NCI-H2029 (cell line): ENCODE measurements at places on chromosomes 2 and 18.

- DNase-seq = no peak
These were observed 69.6 kb upstream of the RTN4 start for GRCh38 chr2:55119711-55120487.

GRCh38 chr18:49481317-49481716, 5.7 kb downstream of the C18orf32 start:
- DNase-seq = no peak

DNA sequence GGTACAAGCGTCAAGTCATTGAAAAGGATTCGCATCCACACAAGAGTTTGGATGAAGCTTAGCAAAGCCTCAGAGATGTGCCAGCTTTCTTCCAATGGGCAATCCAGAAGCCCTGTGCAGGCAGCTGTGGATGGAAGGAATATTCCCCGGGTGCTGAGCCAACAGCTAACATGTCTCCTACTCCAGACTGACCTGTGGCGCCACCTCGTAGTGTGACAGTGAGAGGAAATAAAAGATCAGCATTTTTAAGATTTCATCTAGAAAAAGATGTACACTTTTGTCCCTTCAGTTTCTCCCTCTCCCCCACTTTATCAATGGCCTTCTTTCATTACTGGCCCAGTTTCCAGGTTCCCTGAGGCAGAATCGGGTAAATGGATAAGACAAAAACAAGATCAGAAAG, 48.9 kb upstream of the SPATS2L start:
- no peak for DNase-seq

- no peak for DNase-seq
These were observed 21.2 kb upstream of the ME2 start for GRCh38 chr18:50857694-50858093.

DNA sequence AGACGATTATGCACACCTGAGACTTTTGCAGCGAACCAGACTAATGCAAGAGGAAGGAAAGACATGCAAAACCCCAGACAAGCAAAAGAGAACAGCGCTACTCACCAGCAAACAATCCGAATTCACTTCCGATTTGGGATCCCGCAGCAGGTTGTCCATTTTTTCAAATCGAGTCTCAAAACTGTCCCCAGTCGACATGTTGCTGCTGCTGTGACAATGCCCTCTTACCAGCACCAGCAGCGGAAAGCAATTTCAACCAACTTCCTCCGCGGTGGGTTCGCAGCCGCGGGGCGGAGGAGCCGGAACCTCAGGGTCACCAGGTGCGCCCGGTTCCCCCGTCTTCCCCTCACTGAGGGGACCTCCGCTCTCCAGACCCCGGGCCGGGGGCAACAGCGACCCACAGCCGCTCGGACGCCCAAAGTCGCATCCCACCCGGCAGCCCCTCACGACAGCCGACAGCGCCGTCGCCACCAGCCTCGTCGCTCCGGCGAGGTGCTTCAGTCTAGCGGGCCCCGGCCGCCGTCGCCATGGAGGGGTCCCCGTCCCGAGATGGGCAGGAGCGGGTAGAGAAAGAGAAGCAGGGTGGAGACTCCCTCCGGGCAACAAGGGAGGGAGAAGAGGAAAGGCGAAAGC, 784 bp downstream of the ROCK1 start:
- DNase-seq = no peak

- DNase-seq = no peak
These were observed 120.3 kb downstream of the TGFA start for GRCh38 chr2:70433315-70433714.

- DNase-seq = no peak
These were observed 268.8 kb downstream of the TWIST2 start for GRCh38 chr2:239116456-239117246.

DNA sequence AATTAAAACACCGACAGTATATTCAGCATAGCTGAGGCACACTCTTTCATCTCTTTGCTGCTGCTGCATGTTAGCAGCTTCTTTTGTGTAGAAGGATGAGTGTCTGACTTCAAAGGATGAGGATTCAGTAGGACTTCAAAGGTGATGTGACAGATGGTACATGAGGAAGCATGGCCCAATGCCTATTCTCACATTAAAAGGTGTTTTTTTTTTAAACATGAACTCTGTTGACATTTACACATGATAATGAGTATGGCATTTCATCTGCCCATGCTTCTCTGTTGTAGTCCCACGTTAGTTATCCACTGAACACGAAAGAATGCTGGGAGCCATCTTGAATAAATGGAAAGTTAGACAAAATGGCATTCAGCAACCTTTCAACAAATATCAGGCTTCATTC, 1950.8 kb upstream of the PIK3C3 start:
- no peak for DNase-seq

- DNase-seq = no peak
These were observed 2.5 kb downstream of the RTN4 start for GRCh38 chr2:55047677-55048299.

DNA sequence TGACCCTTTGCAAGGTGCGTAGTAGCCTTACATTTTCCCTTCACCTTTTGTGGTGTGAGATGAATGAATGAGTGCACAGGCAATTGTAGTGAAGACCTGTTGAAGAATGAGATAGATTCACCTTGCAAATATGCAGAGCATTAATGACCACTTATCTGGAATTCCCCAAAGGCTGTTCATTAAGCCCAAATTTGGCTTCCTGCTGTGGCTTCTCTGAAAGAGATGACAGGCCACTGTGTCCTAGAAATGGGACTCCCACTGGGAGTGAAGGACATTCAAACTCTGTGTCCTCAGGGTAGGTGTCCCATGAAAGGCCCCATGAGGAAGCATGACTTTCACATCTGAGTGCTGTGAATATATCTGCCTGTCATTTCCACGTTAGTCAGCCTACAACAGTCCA, 1821.8 kb upstream of the PIK3C3 start:
- no peak for DNase-seq

DNA sequence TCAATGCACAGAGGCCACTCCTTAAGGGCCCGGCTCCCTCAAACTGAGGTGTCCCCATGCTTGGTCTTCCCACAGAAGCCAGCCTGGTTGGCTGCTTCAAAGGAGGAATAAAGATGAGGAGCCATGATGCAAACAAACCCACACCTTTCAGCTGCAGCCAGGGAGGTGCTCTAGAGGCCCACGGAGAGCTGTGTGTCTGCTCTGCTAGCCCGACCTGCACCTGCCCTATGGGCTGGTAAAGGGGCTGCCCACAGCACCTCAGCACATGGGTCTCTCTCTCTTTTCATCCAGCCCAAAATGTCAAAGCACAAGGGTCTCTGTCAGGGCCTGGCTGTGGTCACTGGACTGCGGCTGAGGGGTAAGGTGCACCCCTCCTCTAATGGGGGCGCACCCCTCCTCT, 132.1 kb downstream of the MSH2 start:
- DNase-seq = no peak

DNA sequence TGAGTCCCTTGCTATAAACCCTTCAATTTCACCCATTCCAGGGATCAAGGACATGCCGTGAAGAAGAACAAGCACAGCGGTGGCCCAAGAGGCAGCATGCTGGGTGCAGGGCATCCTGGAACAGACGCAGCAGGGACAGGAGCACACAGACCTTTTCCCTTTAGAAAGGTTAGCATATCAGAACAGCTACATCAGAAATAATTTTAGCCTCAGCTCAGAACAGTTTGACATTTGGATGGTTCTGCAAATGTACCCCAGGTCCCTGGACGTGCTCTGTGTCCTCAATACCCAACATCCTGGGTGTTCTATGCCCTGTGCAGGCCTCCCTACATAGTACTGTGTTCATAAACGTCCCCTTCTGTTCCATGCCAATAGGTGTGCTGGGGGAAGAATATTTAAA, 80.4 kb downstream of the MYOM1 start:
- DNase-seq = no peak

DNA sequence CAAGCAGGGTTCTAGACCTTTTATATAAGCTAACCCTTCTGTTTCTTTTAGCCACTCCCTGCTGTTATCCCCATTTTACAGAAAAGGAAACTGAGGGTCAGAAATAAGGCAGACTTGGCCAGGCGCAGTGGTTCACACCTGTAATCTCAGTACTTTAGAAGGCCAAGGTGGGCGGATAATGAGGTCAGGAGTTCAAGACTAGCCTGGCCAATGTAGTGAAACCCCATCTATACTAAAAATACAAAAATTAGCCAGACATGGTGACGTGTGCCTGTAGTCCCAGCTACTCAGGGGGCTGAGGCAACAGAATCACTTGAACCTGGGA, 14.3 kb downstream of the RUFY4 start:
- no peak for DNase-seq

GRCh38 chr2:188306271-188306670, 14.6 kb downstream of the GULP1 start:
- DNase-seq = no peak

DNA sequence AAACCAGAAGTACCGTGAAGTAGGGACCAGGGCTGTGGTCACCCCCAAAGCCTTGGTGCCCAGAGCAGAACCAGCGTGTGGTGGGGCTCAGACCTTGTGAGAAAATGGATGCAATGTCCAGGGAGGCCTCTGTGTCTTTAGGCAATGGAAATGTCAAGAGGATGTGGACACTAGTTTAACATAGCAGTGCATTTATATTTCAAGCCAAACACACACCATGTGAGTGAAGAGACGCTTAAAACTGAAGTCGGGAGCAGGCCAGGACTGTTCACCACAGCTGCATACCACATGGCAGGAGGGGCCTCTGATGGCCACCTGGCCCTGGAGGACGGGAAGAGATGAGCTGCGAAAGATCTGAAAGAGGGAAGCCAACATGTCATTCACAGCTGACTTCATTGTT, 87.3 kb upstream of the LDLRAD4 start:
- DNase-seq = no peak
